ENCODE measurements at places on chromosomes 6 and 20. TPM values are rescaled to one million over a fixed set of nuclear protein-coding genes. Genes with fewer than 3 reads are reported as not detected.

PEX7 gene
- 0.88 TPM for total RNA-seq

TMEM181 gene
- total RNA-seq: 59.1 TPM

DNA sequence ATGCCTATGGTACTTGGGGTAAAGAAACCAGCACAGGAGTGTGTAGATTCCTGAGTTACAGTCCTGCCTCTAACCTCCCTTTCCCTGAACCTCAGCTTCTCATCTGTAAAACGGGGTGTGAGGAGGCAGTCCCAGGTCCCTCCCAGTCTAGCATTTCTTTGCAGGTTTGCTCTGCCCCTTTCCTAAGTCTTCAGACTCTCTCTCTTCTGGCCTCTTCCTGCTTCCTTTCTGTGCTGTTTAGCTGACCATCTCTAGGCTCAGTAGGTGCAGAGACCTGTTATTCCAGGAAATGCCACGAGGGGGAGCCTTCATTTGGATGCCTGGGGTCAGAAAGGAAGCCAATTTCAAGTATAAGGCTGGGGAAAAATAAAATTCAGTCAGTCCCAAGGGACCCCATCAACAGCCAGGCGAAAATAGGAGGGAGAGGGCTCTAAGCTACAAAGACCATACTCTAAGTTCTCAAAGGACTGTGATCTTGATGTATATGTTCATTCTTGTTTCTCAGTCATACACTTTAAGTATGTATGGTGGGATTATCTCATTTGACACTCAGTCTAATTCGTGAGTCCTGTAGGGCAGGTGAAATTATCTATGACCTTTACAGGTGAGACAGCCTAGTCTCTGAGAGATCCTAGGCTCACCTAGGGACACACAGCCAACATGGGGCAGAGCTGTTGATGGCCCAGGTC is 89.1 kb downstream of the NCR2 start:
- H3K36me3 ChIP-seq: no peaks in the 10 kb centered on the region
- peaks cover 40% of the 10 kb centered on the region for H3K4me1 ChIP-seq
- peak; percentile 70 for DNase-seq
- H3K27me3 ChIP-seq: peaks cover 3% of the 10 kb centered on the region

DNA sequence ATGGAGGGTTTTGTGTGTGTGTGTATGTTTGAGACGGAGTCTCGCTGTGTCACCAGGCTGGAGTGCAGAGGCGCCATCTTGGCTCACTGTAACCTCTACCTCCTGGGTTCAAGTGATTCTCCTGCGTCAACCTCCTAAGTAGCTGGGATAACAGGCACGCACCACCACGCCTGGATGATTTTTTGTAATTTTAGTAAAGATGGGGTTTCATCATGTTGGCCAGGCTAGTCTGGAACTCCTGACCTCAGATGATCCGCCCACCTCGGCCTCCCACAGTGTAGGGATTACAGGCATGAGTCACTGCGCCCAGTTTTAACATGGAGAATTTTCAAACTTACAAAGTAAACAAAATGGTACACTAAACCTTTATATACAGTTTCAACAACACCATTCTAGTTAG is 22.8 kb downstream of the AMD1 start:
- H3K27ac ChIP-seq: no peak overlapping the region
- no peak overlapping the region for H3K4me3 ChIP-seq
- H3K36me3 ChIP-seq: peaks cover 40% of the 10 kb centered on the region
- H3K27me3 ChIP-seq: no peaks in the 10 kb centered on the region

- H3K4me3 ChIP-seq: no peak overlapping the region
- no peak overlapping the region for H3K27ac ChIP-seq
- DNase-seq: no peak
- H3K27me3 ChIP-seq: no peaks in the 10 kb centered on the region
- no peaks in the 10 kb centered on the region for H3K4me1 ChIP-seq
Observed at GRCh38 chr6:40022867-40023266, 88.6 kb upstream of the MOCS1 start.

GRCh38 chr20:33811776-33812151 is 616 bp downstream of the CHMP4B start:
- H3K4me1 ChIP-seq: peaks cover 56% of the 10 kb centered on the region
- peaks cover 4% of the 10 kb centered on the region for H3K36me3 ChIP-seq
- H3K27me3 ChIP-seq: no peaks in the 10 kb centered on the region
- H3K27ac ChIP-seq: peak overlapping the region; percentile 72

GRCh38 chr20:50003253-50003656 is 20.5 kb downstream of the SNAI1 start:
- no peak overlapping the region for H3K27ac ChIP-seq
- H3K27me3 ChIP-seq: no peaks in the 10 kb centered on the region
- no peak overlapping the region for H3K4me3 ChIP-seq
- peaks cover 36% of the 10 kb centered on the region for H3K4me1 ChIP-seq
- DNase-seq: no peak
- H3K36me3 ChIP-seq: no peaks in the 10 kb centered on the region

DNA sequence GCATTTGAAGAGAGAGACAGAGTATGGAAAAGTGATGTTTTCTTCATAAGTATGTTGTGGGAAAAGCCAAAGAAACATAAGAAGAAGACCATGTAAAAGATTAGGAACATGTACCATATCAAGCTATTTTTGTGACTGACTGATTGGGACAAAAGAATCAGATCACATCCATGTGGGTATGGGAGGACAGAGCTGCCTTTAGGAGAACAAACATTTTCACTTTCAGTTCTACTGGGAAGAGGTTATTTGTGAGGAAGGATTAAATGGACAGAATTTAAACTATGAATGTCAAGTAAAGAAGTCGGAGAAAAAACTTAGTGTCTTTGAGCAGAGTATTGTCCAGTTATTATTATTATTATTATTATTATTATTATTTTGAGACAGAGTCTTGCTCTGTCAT is 124.4 kb upstream of the HCRTR2 start:
- no peak overlapping the region for H3K27ac ChIP-seq
- no peaks in the 10 kb centered on the region for H3K27me3 ChIP-seq
- no peaks in the 10 kb centered on the region for H3K4me1 ChIP-seq
- H3K4me3 ChIP-seq: no peak overlapping the region
- H3K36me3 ChIP-seq: no peaks in the 10 kb centered on the region

- H3K27me3 ChIP-seq: peaks cover 8% of the 10 kb centered on the region
- no peak overlapping the region for H3K4me3 ChIP-seq
- no peaks in the 10 kb centered on the region for H3K36me3 ChIP-seq
- H3K4me1 ChIP-seq: 0 out of 2 replicates have a peak, but pooled peaks cover 5% of the 10 kb centered on the region
Observed at GRCh38 chr6:157249826-157250225, 73.5 kb downstream of the TMEM242 start.
